ENCODE measurements at places on chromosomes 1 and 21.

DNA sequence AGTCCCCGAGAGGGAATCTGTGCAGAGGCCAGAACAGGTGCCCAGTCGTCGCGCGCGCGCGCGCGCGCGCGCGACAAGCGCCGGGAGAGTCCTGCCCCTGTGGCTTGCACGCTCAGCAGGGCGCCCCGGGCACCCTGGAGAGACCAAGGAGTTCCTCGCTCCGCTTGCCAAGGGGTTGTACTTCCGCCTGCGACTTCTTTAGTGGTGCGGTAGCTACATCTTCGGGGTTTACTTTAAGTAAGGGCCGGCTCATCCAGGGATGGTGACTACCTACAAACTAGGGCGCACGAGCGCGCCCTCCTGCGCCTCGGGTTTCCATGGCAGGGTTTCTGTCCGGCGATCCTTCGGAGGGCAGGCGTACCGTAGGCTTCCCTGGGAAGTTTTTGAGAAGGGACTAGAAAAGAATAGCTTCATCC is 1.4 kb downstream of the LHX4 start:
- DNase-seq: peak; percentile 56

GRCh38 chr21:16198546-16198945 is 468.8 kb downstream of the USP25 start:
- no peak for DNase-seq

DNA sequence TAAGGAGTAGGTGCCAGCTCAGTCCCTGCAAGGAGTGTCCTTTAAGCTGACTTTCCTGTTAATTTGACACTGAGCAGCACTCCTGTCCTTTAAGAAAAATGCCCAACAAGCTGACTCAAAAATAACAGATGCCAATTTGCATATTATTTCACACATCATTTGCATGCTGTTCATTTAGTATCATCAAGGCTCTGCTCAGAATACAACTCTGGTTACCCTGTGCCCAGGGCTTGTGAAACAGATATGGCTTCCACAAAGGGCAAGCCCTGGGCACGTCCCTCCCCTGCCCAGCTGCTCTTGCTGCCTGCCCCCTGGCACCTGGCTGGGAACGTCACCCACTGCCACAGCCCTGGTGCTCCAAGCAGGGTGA is 10.3 kb downstream of the KCNN3 start:
- DNase-seq: no peak

DNA sequence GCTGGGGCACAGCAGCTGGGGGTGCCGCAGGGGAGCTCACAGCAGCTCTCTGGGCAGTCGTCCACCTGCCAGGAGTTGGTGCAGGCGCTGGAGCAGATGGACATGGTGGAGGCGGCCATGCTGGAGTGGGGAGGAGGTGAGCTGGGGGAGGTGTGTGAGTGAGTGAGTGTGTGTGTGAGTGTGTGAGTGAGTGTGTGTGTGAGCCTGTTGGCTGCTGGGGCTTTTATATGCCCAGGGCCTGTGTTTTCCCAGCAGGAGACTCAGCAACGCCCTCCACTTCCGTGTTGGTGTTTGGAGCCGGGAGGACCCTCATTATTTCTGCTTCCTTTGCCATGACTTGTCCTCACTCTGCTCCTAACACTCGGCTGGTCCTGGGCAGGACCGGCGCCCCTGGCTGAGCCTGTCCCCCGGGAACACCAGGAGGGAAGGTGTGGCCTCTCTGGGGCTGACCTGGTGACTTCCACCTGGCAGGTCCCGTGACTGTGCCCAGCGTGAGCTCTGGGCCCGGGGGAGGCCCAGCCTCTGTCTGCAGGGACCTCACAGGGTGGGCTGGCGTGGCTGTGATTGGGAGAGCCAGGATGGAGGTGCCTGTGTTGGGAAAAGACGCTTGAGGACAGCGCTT is at the start of gene KRTAP10-2:
KRTAP10-2 (minus strand) TSS at position 166 of the 622 bp plus-strand sequence; CDS start at position 119, 47 bp downstream.
- DNase-seq: no peak

- no peak for DNase-seq
These were observed 50.5 kb upstream of the PRELP start for GRCh38 chr1:203424861-203425662.

- DNase-seq: no peak
These were observed 938.1 kb downstream of the TTLL7 start for GRCh38 chr1:83060651-83061390.

GRCh38 chr1:243287652-243288051 is 31.8 kb downstream of the SDCCAG8 start:
- no peak for DNase-seq

- no peak for DNase-seq
These were observed 1384.1 kb upstream of the B3GALT2 start for GRCh38 chr1:194570476-194570875.

GRCh38 chr21:24938573-24938972 is 668.7 kb downstream of the MRPL39 start:
- DNase-seq: no peak

- no peak for DNase-seq
These were observed 170.6 kb downstream of the RUNX1 start for GRCh38 chr21:34878501-34878900.

GRCh38 chr21:17745086-17745485 is 74.1 kb downstream of the C21orf91 start:
- DNase-seq: no peak

- no peak for DNase-seq
These were observed 6.1 kb downstream of the FLVCR1 start for GRCh38 chr1:212864201-212864600.

DNA sequence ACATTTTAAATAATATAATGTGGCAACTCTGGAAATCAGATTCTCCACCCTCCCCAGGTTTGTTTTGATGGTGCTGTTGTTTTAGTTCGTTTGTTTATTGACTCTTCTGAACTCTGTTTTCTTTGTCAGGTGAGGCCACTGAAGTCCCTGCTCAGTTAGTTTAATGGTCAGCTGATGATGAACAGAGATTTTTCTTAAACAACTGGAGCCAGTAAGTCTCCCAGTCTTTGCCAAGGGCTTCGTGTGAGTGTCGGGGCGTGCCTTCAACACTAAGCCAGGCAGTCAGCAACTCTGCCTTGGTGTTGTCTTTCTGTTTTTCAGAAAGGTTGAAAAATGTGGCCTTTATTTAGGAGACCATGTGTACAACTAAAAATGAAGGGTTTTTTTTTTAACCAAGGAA is 58.9 kb downstream of the TEX35 start:
- no peak for DNase-seq

DNA sequence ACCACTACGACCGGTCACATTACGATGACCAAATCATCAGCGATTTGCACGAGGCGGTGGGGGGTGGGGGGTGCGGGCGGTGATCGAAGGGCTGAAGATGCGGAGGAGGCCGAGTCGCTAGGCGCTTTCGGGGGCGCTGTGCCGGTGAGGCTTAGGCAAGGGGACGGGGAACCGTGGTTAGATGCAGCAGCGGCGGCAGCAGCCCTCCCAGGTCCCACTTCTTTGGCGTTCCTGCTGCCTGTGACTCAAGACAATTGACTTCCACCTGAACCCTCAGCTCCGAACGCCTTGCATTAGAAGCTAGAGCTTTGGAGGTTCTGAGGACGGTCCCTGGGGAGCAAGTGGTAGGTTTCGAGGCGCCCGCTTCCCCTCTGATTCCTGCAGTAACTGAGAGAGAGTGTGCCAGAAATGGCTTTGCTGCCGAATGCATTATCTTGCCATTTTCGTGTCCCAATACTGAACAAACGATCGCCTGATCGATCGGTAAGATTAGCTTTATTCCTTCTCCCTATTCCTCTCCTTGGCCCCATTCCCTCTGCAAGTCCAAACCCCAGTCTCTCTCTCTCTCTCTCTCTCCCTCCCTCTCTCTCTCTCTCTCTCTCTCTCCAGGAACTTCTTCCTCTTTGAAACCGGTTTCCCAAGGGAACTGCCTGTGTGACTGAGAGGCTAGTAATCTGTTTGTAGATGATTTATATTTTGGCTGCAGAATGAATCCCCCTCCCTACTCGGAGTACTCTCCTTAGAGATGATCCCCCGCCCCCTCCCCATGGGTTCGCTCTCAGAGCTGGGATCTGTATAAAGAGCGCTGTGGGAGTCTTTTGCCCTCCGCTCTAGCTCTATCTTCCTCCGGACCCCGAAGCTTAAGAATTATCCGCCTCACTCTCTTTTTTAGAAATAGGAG is 735 bp upstream of the BRINP3 start:
- DNase-seq: peak; percentile 49

DNA sequence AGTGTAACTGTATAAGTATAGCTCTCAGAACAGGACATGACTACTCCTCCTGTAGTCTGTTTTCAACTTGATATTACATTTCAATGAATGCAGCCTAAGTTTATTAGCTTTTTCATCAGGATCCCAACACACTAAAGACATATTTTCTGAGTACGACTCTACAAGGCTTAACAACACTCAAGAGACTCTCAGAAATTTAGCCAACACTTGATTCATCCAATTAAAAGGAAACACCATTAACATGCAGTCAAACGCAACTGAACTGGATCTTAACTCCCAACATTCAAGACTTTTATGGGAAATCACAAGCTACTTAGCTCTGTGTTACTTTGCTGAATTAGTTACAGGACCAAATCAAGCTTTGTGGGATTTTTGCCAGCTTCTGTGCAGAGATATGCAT is 65.2 kb upstream of the SGIP1 start:
- no peak for DNase-seq

DNA sequence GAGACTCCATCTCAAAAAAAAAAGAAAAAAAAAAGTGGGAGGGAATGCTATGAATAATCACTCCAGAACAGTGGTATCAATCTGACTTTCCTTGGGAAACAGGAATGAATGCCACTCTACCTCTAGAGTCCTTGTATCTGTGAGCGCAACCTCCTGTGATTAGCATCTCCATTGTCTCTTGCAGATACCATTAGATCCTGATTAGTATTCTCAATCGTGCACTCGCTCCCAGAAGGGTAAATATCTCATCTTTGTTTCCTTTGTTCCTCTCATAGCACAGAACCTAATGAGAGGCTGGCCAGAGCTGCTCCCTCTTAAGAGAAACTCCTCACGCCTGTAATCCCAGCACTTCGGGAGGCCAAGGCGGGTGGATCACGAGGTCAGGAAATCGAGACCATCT is 184.4 kb upstream of the KCNK2 start:
- DNase-seq: no peak

- DNase-seq: no peak
These were observed 526.4 kb downstream of the LRRIQ3 start for GRCh38 chr1:73671530-73671929.

- DNase-seq: peak; percentile 45
These were observed 313.9 kb downstream of the BARHL2 start for GRCh38 chr1:90402893-90403849.

DNA sequence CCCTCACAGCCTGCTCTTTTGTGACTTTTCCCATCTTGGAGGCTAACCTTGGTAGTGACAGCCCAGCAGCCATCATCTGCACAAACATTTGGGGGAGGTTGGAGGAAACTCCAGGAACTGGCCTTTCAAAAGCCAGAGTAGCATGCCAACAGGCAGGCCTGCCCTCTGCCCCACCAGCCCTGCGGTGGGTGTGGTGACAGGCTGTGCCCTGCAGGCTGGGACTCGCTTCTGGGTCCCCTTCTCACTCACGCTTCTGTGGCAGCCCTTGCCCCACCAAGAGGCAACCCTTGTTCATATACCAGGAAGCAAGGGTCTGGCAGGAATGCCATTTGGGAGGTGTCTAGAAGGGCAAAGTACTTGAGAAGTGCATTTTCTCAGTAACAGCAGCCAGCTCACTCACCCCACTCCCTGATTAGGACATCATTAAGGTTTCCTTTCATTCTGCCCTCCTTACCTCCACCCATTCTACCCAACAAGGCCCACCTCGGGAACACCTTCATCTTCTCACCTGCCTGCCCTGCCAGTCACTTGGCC is 20.8 kb upstream of the FAM3B start:
- DNase-seq: no peak

DNA sequence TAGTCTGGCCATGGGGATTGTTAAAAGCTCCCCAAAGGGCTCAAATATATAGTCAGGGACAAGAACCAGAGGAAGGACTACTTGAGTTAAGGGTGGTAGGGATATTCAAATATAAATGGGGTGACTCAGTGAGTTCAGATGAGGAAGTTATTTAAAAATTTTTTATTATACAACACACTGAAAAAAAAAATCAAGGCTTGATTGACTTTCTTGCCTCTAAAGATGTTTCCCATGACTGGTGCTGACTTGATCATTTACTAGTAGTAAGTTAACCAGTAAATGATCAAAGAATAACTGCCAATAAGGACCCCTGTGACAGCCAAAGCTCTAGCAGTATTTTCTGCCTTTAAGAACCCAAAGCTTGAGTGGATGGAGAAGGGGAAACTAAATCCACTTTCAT is 357.6 kb upstream of the NR5A2 start:
- no peak for DNase-seq

DNA sequence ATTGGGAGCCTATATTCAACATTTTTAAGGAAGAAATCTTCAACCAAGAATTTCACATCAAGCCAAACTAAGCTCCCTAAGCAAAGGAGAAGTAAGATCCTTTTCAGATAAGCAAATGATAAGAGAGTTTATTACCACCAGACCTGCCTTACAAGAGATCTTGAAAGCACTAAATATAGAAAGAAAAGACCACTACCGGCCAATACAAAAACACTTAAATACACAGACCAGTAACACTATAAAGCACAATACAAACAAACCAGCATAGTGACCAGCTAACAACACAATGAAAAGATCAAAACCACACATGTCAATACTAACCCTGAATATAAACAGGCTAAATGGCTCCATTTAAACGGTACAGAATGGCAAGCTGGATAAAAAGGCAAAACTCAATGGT is 165.4 kb downstream of the MRPL39 start:
- DNase-seq: no peak

DNA sequence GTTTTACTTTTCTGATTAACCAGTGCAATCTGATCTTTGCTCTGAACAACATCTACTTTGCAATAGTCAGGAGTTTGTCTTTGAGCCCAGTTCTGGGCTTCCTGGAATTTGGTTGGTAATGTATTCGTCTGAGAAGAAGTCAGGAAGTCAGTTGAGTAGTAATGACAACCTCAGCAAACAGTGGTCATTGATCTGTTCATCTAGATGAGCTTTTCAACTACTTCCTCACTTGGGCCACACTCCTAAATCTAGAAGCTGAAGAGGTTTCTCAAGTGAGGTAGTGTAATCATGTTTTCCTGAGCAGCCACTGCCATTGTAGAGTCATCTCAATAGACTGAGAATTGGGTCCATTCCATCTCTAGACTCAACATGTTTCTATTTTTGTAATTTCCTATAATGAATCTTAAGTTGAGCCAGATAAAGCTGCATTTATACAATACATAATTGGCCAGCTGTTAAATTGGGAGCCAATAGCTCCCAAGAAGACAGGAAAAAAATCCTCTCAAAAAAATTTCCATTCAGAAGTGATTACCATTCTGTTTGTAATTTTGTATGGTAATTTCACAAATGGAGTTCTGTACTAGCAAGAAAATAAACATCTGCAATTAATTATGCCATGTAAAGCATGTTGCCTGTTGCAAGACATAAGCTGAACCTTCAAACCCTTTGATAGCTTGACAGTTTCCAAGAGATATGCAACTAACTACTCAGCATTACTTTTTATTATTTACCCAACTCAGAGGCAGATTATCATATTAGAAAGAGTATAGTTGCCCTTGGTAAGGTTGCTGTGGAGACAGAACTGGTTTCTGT is 49.6 kb downstream of the WDR64 start:
- DNase-seq: no peak

GRCh38 chr21:41169701-41170100 is 1.7 kb downstream of the BACE2 start:
- no peak for DNase-seq

GRCh38 chr1:27129225-27129624 is 25.7 kb downstream of the SLC9A1 start:
- no peak for DNase-seq

Measured in HEK293T (cell line).